ENCODE measurements at places on chromosomes 6 and 20.

- no peak for DNase-seq
These were observed 690.6 kb downstream of the EPM2A start for GRCh38 chr6:145044641-145045246.

DNA sequence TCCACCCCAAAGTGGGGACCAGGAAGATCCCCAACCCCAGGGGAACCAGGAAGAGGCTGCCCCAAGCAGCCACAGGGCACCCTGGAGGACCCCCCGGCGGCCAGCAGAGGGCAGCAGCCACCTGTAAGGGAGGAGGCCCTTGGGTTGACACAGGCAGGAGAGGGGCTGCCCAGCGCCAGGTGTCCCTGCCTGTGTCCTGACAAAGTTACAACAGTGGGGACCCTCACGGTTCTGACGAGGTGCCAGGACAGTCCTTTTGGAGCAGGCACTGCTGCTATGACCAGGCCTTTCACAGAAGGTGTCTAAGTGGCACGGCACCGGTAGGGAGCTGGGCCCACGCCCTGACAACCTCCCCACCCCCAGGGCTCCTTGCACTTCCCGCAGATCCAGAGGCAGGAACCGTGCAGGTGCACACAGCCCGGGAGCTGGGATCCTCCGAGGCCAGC lies 176.7 kb downstream of the BMP7 start:
- DNase-seq: peak; percentile 41

DNA sequence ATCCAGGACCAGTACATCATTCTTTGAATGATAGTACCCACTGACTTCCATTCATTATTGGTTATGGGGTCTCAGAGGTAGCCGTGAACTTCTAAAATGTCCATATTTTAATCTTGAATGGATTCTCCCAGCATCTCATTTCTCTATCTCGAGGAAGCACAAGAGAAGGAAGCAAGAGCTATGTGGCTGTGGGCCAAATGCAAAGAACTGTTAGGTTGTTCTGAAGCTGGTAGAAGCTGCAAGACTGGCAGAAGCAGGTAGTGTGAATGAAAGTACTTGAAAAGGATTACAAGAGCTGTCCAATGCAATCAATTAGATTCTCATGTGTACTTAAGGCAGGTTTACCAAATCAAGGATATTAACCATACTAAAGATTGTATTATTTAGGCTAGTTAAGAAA lies 1131.8 kb downstream of the GRIK2 start:
- DNase-seq: no peak

DNA sequence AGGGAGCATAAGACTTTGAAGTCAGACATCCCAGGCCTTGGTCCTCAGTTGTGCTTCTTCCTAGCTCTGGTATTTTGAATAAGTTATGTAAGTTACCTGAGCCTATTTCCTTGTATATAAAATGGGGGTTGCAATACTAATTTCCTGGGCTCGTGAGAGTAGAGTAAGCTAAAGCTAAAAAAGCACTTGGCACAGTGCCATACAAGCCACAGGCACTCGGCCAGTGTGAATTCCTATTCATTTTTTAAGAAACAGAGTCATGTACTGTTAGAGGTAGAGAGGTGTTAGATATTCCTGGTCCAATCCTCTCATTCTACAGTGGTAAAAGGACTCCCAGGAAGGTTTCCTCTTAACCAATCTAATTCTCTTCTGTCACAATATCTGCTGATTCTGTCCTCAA lies 79.6 kb upstream of the EPB41L1 start:
- DNase-seq: no peak

DNA sequence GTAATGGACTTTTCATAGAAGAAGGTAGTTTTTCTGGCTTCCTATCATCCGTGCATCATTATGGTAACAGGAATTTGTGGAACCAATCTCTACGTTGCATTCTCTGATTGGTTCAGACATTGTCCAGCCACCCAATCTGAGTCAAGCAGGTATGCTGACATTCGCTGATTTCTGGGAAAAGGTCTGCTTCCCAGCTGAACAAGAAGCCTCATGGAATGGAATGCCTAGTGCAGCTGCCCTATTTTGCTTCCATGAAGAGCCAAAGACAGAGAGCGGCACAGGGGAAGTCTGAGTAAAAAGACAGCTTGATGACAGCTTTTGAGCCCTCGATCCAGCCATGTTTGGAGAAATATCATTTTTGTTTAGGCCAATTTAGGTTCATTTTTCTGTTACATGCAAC lies 38.5 kb upstream of the TXLNB start:
- DNase-seq: no peak

GRCh38 chr6:16388488-16388887 lies 150.1 kb downstream of the GMPR start:
- no peak for DNase-seq

- no peak for DNase-seq
These were observed 265.6 kb upstream of the JAG1 start for GRCh38 chr20:10939331-10939941.

GRCh38 chr6:106617857-106618256 lies 11.4 kb downstream of the RTN4IP1 start:
- no peak for DNase-seq

- no peak for DNase-seq
These were observed 2.0 kb downstream of the NNAT start for GRCh38 chr20:37523012-37523391.

DNA sequence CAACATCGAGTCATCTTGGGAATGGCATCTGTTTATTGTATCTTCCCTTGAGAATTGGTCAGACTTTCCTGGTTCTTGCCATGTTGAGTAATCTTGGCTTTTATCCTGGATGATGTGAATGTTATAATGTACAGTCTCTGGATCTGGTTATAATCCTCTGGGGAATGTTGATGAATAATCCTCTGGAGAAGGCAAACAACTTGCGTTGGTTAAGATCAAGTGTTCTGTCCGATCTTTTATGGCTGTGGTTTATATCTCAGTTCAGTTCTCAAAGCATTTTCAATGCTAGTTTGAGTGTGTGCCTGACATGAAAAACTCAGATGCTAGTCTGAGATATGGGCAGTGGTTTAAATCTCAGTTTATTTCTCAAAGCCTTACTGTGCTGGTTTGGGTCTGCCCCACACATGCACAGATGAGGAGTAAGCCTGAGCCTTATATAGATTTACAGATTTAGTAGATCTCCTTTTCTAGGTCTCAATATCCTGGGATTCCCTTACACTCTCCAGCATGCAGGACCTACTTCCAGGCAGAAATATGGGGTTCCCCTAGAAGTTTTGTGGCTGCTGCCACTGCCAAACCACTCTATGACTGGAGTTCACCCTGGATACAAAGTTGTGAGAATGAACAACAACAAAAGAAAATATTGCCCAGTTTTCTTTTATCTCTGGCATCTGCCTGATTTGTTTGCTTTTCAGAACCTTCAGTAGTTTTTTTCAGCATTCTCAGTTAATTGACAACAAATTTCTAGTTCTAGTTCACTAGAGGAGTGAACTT lies 191.8 kb upstream of the MAN1A1 start:
- no peak for DNase-seq

- DNase-seq: no peak
These were observed 14.9 kb downstream of the SRPK1 start for GRCh38 chr6:35905841-35906498.

GRCh38 chr20:53389516-53390300 lies 203.9 kb downstream of the ZNF217 start:
- DNase-seq: no peak

DNA sequence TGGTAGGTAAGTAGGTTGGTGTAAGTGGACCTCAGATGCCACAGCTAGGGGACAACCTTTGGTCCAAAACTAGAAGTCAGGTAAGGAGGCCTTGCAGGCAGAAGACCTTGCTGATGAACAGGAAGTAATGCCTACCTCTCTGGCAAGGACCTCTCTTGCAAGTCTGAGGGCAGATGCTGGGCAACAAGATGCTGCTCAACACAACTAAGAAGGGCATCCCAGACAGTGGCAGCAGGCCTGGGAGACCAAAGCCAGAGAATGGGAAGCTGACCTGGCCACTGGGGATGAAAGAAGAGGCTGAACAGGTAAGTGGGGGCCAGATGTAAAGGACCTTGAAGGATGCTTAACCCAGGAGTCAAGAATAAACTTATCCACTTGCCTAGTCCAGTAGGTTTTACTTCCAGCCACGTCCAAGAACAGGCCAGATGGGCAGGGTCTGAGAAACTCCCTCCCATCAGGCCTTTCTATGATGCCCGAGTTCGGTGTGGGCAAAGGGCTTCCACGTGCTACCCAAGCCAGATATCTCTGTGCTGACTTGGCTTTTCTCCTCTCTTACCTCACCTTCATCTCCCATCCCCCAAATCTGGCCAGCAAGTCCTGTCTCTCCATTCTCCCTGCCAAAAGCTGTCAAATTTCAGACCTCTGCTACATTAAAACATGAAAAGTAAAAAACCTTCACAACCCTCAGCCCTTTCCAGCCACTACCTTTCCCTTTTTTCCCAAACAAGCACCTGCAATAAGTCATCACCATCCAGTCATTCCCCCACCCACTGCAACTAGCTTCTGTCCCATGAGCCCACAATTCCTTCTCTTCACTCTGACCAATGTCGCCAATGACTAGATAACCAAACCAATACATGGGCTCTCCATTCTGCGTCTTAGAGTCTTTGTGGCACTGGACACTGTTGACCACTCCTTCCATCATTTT lies 11.5 kb upstream of the PLCG1 start:
- DNase-seq: no peak

DNA sequence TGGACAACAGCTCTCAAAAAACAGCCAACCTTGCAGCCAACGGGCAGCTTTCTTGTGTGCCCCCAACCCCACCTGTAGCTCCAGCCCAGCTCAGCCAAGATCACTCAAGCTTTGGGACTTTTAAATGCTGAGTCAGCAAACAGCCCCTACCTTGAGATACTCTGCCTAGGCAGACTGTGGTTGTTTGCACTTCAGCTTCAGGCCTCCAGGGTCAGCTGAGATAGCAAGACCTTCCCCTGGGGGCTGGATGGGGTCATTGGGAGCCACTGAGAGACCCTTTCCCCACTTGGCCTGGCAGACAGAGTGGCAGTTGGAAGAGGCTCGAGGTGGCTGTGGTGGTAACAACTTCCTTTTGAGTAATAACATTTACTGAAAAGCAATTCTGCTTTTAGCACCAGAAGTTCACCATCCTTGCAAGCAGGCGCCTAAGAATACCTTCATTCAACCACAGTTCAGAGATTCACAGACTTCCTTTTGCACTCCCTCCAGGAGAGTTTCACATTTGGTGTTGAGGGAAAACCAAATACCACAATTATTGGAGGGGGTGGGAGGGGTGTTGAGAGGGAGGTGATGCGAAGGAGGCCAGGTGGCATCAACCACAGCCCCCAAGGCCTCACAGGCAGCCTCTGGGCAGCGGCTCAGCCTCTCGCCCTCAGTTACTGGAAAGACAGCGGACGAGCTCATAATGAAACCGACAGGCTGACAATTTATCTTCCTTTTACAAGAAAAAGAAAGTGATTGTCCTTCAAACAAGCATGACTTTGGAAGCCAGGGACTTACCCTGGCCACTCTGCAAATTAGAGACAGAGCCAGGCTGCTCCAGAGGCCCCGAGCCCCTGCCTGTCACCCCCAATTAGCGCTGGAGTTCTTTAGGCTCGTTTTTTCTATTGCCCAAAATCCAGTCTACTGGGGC lies 148.1 kb downstream of the CEBPB start:
- DNase-seq: no peak

GRCh38 chr20:6636209-6637159 lies 131.0 kb upstream of the BMP2 start:
- no peak for DNase-seq

GRCh38 chr20:58139849-58140786 lies 88.3 kb downstream of the ANKRD60 start:
- DNase-seq: no peak

DNA sequence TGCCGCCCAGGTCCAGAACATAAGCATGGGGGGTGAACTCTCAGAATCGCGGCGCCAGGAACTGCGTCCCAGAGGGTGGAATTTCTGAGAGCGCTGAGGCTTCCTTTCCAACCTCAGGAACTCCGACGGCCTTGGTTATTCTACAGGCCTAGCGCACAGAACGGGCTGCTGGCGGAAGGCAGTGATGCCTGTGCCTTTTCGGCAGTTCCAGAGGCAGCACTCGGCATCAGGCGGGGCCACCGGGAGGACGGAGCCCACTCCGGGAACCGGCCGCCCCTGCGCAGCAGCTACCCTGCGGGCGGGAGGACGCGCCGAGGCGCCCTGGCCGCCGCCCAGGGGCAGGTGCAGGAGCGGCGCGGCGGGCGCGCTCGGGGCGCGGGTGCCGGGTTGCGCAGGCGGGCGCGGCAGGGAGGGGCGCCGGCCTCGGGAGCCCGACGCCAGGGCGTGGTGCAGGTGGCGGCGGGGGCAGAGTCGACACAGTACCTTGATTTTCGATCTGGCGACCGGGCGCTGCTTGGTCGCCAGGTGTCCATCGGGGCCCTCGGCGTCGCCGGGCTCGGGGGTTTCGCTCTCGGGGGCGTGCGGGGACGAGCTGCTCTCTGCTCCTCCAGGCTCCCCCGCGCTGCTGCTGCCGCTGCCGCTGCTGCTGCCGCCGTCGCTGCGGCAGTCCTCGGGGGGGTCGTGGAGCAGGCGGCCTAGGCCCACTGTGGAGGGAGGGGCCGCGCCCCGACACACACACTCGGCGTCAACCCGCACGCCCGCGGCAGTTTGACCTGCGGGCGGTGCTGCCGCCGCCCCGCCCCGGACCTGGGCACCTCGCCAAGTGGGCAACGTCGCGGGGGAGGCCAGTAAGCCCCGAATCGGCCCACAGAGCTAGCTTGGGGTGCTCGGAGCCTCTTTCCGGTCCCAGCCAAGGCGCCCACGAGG lies 1.3 kb downstream of the OVOL2 start:
- DNase-seq: no peak

Data from caudate nucleus (tissue), 63 donors.